ENCODE measurements at places on chromosomes 7 and 10.

DNA sequence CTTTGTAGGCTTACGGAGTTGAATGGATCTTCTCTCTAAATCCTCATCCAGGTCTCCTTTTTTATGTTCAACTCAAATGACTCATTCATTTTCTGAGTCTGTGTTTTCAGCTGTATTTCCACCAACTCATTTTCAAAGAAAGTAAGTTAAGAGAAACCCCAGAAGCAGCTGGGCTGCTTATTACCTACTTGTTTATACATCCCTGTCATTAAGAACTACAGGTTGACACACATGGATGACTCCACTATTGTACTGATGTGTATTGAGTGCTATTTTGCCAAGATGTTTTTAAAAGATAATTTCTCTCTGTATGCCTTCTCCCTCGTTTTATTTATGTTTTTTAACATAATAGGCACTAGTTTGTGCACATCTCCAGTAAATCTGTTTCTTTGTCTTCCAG is 41.9 kb downstream of the DGKI start:
- no peak for DNase-seq

DNA sequence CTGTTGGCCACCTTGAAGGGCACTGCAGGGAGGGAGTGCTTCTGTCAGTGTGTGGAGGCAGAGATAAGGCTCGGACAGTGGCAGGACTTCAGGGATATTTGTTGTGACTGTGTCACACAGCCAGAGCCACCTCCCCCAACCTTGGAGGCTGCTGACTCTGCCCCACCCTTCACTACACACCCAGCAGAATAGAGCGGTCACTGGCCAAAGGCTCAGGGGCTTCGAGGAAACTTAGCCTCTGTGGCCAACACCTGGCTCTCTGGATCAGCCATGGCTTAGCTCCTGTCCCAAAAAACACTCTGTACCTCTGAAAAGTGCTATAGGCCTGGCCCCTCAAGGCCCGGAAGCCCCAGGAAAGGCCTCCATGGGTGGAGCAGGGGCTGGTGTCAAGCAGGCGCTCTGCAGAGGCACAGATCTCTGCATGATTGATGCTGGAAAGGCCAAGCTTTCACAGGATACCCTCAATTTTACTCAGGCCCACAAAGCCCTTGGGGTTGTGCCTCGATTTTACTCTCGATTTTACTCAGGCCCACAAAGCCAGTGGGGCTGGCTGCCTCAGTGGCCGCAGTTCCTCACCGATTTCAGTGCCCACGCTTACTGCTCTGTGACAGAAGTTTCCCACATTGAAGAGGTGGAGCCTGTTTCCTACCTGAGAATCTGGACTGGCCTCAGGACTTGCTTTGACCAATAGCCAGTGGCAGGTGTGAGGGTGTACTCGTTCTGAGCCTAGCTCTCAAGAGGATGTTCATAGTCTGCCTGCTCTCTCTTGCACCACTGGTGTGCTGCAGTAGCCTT is 113.2 kb upstream of the GPR26 start:
- DNase-seq, result no peak

GRCh38 chr10:7045891-7046599 is 364.8 kb downstream of the SFMBT2 start:
- no peak for DNase-seq

DNA sequence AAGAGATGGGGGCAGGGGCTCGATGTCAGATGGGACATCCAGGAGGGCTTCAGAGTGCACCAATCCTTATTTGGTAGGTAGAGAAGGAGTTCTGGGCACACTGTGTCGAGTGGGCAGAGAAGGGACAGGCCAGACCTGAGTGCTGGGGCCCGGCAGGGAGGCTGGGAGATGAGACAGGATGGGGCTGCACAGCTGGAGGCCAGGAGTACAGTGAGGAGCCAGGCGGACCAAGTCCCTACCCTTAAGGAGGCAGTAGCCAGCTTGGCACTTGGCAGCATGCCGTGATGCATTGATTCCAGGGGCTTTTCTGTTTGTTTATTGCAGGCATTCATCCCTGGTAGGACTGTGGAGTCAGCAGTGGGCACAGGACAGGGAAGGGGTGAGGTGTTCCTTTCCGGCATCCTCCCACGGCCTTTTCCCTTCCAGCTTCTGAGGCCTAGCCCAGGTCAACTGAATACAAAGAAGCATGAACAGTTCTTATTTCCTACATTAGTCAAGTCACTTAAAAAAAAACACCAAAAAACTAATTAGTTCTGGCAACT is 168.8 kb upstream of the CDCA7L start:
- no peak for DNase-seq

All from NCI-H2171 treated with DMSO at 0.1 percent for 48 hours (cell line).